ENCODE measurements at places on chromosomes 6 and 20. TPM values are rescaled to one million over a fixed set of nuclear protein-coding genes. Genes with fewer than 3 reads are reported as not detected.

The LAMA4 gene
- 35.4 TPM for total RNA-seq

DNA sequence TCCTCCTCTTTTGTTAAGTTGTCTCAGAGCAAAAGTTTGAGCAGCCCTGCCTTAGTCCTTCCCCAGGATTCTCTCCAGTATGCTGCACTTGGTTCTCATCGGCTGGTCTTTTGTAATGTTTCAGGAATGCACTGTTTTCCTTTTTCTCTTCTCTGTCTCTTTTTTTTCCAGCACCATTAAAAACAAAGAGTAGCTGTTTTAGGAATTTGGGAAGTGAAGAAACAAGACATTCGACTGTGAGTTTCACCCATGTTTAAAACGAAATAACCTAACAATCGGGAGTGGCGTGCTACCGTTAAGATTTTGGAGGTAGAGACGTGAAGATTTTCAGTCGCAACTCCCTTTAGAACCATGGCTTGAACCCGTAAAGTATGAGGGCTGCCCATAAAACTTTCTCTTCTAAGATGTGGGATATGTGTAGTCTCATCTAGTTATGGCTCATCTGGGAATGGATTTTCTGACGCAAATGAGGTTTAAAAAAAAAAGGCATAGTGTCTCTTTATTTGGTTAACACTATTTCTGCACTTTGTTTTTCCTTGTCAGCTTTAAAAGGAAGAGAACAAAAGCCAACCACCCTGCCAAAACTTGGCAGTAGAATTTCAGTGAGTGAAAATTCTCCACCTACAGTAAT, 35.9 kb upstream of the RAB23 start:
- no peak for DNase-seq

GRCh38 chr6:71473926-71474325, 185.3 kb downstream of the OGFRL1 start:
- DNase-seq, result peak; percentile 11

The HLA-DQB1 gene
- total RNA-seq, result 16.6 TPM

- DNase-seq, result no peak
Measured at GRCh38 chr6:45637611-45638257, 260.0 kb upstream of the SUPT3H start.

DNA sequence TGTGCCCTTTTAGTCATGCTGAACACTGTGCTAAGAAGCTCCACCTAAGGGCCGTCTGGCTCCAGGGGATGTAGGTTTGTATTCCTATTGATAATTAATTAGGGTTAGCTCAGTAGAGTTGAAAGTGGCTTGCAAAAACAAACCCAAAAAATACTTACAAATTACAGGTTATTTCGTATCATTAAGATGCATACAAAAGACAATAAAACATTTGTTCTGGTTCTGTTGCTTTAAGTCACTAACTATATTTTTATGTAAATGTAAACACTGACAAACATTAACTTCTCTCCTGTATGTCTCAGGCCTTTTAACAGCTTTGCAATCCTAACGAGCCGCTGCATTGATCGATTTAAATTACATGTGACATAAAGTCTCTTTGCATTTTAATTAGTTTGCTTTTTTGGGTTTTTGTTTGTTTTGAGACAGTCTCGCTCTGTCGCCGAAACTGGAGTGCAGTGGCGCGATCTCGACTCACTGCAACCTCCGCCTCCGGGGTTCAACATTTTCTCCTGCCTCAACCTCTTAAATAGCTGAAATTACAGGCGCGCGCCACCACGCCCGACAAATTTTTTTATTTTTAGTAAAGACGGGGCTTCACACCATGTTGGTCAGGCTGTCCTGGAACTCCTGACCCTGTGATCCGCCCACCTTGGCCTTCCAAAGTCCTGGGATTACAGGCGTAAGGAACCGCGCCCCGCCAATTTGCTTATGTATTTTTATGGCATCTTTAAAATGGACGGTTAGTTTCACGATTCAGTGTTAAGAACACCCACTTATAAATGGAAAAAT, 110.9 kb downstream of the HFE start:
- no peak for DNase-seq

DNA sequence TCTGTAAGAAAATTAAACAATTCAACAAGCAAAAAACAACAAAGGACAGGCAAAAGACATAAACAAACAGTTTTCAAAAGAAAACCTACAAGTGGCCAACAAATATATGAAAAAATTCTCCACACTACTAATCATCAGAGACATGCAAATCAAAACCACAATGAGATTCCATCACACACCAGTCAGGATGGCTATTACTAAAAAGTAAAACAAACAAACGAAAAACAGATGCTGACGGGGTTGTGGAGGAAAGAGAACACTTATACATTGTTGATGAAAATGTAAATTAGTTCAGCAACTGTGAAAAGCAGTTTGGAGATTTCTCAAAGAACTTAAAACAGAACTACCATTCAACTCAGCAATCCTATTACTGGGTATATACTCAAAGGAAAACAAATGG, 537.6 kb downstream of the HDGFL1 start:
- no peak for DNase-seq

- DNase-seq, result no peak
Measured at GRCh38 chr6:109006818-109007217, 87.8 kb downstream of the SESN1 start.

The PACSIN1 gene
- 7.5 TPM for total RNA-seq

DNA sequence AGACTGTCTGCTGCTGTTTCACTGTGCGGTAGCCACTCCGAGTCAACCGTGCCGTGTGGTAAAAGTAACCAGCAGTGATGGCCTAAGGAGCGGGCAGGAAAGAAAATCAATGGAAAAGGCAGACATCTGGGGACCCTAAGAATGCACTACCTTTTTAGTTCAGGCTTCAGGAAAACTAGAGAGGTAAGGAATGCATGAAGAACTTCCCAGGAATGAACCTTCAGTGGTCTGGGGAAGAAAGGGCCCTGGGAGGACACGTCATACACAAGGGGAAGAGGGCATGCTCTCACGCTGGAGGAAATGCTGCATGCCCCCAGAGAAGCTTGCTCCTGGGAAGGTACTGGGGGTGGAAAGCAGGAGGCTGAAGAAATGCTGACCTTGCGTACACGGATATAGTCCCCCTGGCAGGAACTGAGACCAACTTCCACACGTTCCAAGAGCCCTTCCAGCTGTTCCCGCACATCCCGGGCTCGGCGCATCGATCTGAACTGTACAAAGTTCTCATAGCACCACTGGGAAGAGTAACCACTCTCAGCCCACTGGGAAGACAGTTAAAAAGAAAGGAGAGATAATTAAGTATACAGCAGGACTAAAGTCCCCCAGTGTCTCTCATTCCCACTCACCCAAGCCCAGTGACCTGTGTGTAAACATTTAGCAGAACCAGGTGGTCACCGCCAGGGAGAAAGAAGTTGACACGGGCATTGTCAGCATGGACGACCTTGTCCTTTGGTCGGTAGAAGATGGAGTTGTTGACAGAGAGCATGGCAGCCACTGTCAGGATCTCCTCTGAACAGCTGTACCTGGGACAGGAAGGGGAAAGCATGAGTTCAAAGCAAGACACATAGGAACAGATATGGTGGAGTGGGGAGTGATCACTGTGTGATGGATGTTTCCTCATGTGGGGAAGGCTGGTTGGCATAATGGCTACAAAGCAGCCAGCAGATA, 8.1 kb downstream of the C6orf136 start:
- no peak for DNase-seq

DNA sequence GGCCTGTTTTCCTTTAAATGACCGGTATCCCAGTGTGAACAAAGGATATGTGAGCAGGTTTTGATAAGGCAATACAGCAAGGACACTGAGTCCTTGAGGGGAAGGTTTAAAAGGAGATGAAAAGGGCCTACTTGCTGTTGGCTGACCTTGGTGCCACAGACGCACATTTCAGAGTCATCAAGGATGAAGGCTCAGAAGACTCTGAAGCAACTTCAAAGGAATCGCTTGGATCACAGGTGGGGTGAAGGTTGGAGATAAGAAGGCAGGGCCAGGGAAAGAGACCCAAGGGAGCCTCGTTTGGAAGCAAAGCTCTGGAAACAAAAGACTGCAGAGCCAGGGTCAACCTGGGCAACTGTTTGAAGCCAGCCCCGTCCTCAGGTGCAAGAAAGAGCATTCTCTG, 30.1 kb upstream of the PNPLA1 start:
- DNase-seq, result no peak

DNA sequence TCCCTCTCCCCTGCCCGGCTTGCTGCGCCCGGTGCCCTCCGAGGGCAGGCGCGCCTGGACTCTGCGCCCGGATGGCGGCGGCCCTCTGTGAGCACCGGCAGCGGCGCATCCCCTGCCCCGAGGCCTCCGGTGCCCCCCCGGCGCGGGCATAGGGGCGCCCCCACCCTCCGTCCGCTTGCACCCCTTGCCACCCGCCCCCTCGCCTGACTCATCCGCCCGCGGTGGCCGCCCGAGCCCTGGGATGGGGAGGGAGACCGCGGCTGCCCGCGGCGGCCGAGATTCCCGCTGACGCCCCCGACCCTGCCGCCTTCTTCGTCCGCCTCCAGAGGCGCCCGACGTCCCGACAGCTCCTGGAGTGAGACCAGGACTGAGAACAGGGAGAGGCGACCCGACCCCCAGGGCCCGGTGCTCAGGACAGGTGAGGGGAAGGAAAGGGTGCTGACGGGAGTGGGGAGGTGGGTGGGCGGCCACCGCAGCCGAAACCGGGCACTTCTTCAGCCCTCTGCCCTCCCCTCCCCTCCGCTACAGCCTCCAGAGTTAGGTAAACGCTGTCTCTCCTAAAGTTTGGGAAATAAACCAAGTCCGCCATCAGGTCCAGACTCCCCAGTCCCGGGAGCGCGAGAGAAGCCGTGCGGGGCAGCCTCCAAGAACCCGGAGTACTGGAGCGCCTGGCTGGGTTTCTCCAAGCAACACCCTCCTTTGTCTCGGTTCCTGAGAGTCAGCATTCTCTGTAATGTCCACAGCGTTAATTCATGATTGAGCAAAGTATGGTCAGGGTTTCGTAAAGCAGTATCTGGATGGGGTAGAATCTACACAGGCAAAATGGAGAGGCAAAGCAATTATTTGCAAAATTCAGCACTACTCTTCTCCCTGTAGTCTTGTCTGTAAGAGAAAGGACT, 539 bp downstream of the TMEM200A start:
- peak; percentile 7 for DNase-seq

DNA sequence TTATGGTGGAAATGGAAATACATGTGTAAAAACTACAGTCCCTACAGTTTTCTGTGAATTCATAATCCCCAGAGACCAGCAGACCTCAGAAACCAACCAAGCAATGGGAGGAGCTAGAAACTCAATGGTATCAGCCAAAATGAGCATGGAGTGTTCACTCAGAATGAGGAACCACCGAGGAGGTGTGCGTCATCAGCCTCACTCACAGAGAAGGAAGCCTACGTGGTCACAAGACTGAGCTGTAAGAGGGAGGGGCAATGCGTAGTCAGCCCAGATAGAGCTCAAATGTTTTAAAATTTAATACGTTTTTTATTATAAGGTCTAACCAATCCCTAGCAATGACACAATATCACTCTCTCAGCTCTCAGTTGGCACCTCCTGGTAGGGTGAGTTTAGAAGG, 17.4 kb downstream of the MYLK4 start:
- peak; percentile 42 for DNase-seq

Data from heart right ventricle (tissue), 16 donors.